Fibroblast of upper back skin (primary cell): ENCODE measurements at places on chromosomes 5 and 9.

- peak; percentile 41 for DNase-seq
These were observed 82.8 kb upstream of the TAS2R1 start for GRCh38 chr5:9712911-9713310.

GRCh38 chr5:68688547-68688946 is 405.3 kb upstream of the SLC30A5 start:
- no peak for DNase-seq

GRCh38 chr5:180696116-180696515 is 43.7 kb downstream of the OR2Y1 start:
- DNase-seq = no peak

DNA sequence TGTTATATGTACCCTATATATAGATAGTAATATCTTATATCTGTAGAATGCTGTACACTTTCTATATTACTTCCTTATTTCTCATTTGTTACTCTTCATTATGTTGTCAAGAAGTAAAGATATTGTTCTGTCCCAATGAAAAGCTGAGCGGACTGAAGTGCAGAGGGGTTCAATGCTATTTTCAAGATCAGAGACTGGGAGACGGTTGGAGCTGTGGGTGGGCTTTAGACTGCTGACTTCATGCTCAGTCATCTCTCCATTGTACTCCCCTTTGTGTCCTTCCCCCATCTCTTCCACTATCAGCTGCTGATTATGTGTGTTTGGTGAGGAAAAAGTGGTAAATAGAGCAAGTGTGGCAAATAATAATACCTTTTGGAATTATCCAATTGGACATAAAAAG is 532.3 kb upstream of the ZNF608 start:
- DNase-seq = no peak

DNA sequence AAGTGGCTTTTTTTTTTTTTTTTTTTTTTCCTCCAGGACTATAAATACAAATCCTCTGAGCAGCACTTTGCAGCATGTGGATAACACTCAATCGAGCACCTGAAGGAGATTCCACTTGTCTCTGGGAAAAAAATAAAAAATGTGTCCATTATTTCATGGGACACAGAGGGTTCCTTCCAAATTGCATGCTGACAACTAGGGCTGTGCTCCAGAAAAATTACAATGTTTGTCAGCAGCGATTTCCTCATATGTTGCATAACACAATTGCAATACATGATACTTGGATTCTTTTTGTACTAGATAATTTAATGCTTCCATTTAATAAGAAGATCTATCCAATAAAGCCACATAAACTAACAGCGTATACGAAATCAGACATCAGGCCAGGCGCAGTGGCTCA is 84.4 kb downstream of the CDH18 start:
- DNase-seq = no peak

DNA sequence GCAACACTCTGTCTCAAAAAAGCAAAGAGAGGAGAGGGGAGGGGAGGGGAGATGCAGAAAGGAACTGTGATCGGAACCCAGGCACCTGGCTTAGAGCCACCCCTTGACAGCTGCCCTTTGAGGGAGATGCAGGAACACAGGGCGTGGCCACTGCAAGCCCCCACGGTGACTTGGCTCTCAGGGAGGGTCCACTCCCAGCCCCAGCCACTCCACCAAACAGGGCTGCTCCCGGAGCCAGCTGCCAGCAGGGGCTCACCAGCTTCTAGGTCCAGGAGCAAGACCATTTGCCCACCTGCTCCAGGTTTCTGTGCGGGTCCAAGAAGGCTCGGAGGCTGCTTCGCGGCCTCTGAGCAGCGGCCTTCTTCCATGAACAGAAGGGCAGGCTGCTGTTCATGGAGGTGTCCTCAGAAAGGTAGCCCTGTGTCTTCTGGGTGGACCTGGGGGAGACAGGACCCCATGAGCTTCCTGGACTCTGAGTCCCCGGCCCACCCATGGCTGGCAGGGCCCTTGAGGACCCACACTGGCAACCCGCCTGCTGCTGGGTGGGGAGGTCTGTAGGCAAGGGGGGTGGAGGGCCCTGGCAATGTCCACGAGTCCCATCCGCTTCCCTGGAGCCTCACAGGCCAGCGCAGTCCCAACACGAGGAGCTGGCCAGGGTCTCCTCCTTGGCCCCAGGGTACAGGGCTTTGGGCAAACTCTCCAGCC is 7.9 kb downstream of the C9orf50 start:
- DNase-seq = no peak

DNA sequence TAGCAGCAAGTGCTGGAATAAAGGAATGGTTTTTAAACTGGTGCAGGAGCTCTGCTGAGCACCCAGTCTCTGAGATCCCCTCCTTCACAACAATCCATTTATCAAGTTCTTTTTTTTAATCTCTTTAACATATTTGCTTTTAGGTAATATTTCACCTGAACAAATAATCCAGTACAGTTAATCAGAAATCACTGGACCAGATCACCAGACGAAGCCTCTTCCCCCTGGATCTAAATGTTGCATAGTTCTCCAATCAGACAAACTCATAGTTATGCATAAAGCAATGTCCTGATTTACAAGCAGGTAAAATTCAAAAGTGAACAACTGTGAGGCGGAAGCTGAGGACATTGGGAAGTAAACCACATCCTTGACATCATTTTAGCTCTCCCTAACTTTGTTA is 657.7 kb upstream of the RORB start:
- no peak for DNase-seq

- no peak for DNase-seq
These were observed 155.1 kb upstream of the NR4A3 start for GRCh38 chr9:99666571-99666970.

DNA sequence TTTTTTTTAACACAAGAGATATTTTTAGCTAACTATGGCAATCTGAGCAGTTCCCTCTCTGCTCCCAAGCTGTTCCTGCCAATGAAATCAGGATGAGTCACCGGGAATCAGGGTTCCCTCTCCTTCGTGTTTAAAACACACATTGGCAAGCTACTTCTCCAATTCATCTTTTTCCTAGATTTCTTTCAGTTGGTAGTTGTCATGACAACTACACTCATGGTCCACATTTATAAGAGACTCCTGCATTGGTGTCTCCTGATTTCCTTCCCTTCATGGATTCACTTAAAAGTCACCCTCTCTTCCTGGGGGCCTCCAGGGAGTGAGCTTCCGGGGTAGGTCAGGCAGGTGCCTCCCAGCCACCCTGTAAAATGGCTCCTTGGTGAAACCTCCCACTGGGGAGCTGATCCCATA is 72.3 kb upstream of the NIPAL4 start:
- peak; percentile 98 for DNase-seq

- no peak for DNase-seq
These were observed 45.5 kb upstream of the RNU6ATAC start for GRCh38 chr9:134209731-134210311.

- no peak for DNase-seq
These were observed 116.8 kb upstream of the GPR151 start for GRCh38 chr5:146632620-146633322.

DNA sequence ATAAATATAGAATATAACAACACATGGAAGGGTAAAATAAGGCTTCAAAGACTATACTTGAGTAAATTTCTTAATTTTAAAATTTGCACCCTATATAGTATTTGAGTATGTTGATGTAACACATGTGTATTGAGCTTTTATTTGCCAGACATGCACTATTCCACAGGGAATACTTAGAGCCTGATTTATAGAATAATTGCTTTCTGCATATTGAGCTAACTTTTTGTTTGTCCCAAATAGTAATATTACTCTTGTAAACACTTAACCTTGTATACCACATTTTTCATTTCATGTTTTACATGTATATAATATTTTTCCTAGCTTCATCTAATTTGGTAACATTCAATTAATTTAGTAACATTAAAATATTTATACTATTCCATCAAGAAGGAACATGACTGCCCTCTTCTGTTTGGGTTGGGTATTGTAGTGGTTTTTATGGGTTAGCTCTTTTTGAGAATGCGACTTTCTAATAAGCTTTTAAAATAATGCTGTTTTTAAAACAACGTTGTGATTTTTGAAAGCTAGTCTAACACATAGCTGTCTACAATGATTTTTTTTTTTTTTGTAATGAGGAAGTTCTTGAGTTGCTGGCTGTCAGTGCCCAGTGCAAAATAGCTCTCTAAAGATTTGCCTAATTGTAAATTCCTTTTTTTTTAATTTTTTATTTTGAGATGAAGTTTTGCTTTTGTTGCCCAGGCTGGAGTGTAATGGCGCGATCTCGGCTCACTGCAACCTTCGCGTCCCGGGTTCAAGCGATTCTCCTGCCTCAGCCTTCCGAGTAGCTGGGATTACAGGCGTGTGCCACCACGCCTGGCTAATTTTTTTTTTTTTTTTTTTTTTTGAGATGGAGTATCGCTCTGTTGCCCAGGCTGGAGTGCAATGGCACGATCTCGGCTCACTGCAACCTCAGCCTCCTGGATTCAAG is 4.8 kb downstream of the SUB1 start:
- peak; percentile 66 for DNase-seq

GRCh38 chr5:91052977-91053740 is 330.0 kb downstream of the ARRDC3 start:
- DNase-seq = no peak

- no peak for DNase-seq
These were observed 12.9 kb downstream of the TCF7 start for GRCh38 chr5:134127376-134127861.

- no peak for DNase-seq
These were observed 12.5 kb downstream of the C5orf46 start for GRCh38 chr5:147893820-147894219.

GRCh38 chr5:25393957-25394356 is 749.2 kb upstream of the CDH10 start:
- no peak for DNase-seq

DNA sequence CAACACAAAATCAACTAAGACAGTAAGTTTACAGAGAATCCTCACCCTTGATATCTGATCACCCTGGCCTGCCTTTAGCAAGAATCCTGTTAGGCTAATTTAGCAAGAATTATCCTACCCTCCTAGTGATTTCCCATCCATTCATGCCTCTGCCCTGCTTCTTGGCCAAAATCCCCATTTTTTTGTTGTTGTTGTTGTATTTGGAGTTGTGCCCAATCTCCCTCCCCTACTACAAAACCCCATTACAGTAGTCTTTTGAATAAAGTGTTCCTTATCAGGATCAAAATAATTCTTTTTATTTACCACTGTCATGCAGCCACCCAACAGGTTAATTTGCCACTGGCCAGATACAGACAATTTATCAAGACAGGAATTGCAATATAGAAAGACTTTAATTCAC is 58.5 kb upstream of the CLINT1 start:
- DNase-seq = no peak

GRCh38 chr9:79346350-79347020 is 225.3 kb upstream of the TLE4 start:
- peak; percentile 67 for DNase-seq

DNA sequence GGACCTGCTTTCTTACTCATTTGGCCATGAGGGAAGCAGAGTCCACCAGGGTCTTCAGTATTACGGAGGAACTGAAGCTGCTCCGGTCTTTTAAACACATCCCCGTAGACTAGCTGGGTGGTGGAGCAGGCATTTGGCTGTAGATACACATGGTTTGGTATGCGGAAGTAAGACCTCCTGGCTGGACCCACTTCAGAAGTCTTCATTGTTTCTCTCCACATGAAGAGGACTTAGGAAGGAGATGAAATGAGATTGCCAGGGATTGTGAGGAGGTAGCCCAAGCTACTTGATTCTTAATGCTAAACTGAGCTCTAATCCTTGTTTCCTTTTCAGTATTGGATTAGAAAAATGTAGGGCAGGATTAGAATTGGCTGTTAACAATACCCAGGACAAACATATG is 32.9 kb downstream of the STXBP1 start:
- DNase-seq = no peak

- DNase-seq = peak; percentile 96
These were observed 56.9 kb downstream of the PDE6A start for GRCh38 chr5:149887622-149888183.

DNA sequence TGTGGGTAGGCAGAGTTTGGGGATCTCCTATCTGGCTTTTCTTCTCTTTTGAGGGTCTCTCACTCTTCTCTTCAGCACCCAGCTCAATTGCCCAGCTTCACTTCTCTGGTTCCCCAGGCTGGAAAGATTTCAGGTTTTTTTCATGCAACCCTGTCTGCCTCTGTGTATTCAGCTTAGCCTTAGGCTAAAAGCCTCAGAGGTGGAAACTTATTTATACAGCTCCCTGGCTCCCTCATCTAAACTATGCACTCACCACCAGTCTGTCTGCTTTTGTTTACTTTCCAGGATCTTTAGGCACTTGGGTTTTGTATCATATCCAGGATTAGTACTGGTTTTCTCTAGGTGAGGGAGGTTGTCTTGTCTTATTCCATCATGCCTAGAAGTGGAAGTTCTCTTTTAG is 540.2 kb upstream of the TRPC7 start:
- DNase-seq = no peak

- peak; percentile 55 for DNase-seq
These were observed 251.4 kb downstream of the GLIS3 start for GRCh38 chr9:4048441-4048840.

DNA sequence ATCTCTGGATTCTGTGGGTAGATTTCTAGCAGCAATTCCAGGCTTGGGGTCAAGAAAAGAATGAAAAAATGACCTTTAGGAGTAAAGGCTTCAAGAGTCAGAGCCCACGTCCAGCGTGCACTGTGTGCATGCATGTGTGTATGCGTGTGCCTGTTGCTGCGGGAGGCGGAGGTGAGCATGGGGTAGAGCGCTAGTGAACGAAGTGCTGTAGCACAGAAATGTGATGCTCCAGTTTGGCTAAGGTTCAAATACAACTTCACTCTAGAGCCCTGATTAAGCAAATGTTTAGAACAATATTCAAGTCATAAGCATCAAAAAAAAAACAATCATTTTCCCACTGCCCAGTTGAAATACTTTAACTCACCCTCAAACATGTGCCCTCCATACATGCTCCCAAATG is 403.9 kb downstream of the ZNF608 start:
- DNase-seq = peak; percentile 17

- no peak for DNase-seq
These were observed 239.0 kb downstream of the PBX3 start for GRCh38 chr9:125985998-125986655.

- DNase-seq = no peak
These were observed 35.9 kb upstream of the NANS start for GRCh38 chr9:98020476-98021145.

DNA sequence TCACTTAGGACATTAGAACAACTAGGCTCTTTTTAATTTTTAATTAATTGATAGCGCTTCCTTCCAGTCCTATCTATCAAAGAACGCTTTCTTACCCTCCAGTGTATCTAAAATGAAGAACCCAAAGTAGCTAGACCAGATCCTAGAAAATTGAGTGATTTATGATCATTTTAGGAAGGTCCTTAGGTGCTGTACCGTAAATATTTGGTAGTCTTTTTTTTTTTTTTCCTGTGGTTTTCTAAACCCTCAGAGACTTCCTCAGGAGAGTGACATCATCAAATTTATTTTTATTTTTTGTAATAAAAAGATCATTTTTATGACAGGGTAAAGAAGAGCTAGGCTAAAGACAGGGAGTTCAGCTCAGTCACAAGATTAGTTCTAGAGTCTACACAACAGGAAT is 197.4 kb downstream of the WDR70 start:
- no peak for DNase-seq

GRCh38 chr9:134632329-134632728 is 9.3 kb upstream of the COL5A1 start:
- no peak for DNase-seq

GRCh38 chr9:127132921-127133647 is 10.6 kb upstream of the ANGPTL2 start:
- DNase-seq = peak; percentile 59
